ENCODE measurements at places on chromosomes 6 and 20. TPM values are rescaled to one million over a fixed set of nuclear protein-coding genes. Genes with fewer than 3 reads are reported as not detected.
A peak's percentile ranks its signal among the peaks of the same experiment; 100 is the strongest.

The RBM24 gene
- not detected for total RNA-seq

DNA sequence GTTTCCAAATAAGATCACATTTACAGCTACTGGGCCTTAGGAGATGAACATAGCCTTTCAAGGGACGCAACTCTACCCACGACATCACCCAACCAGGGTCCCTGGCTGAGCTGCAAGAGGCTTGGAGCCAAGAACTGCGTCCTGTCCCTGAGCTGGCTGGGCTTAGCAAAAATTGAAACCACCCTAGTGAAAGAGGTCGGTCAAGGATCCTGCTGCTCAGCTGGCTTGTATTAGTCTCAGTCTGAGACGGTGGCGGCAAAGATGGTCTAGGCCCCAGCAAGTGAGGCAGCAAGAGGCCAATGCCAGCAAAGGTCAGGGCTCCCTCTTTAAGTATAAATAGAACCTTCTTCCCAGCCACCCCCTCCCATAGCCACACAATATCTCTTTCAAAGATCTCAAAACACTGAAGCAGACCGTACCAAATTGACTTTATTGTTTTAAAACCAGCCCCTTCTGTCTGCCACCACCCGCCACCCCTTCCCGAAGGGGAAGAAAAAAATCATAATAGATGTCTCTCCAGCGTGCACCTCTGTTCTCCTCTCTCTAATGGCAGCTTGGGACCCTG, 140.5 kb downstream of the EYA2 start:
- DNase-seq, result no peak

GRCh38 chr20:30910937-30911725, 346.3 kb upstream of the DEFB115 start:
- no peak for DNase-seq

The RIPOR3 gene
- total RNA-seq, result not detected

GRCh38 chr6:32115623-32116022, 6.5 kb upstream of the TNXB start:
- no peak for DNase-seq

The ACTL10 gene
- 2.6 TPM for total RNA-seq

The CDK19 gene
- 19.0 TPM for total RNA-seq

GRCh38 chr6:32668226-32668747, 1.8 kb upstream of the HLA-DQB1 start:
- DNase-seq, result peak; percentile 39

DNA sequence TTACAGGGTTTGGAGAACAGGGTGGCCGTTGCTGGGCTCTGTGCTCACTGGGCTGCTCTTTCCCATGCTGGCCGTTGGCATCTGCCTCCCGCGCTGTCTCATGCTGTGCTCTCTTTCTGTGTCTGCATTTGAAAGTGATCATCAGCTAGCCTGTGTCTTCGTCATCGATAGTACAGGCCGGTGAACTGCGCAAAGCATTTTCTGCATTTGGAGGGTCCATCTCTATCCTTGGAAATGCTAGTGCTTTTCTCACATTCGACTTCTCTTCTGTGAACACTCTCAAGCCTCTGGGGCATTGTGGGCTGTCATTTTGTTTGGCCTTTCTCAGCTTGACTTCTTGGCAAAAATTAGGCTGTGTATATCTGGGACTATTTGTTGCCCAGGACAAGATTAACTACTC, 6.8 kb upstream of the SNHG17 start:
- DNase-seq, result no peak

The MMP24 gene
- not detected for total RNA-seq

GRCh38 chr6:100463630-100464161, 1.0 kb downstream of the SIM1 start:
- no peak for DNase-seq

- DNase-seq, result no peak
Observed at GRCh38 chr6:34295721-34296120, 46.9 kb upstream of the SMIM29 start.

The DPPA5 gene
- total RNA-seq, result not detected

- no peak for DNase-seq
Observed at GRCh38 chr6:154414021-154414813, 57.6 kb upstream of the IPCEF1 start.

DNA sequence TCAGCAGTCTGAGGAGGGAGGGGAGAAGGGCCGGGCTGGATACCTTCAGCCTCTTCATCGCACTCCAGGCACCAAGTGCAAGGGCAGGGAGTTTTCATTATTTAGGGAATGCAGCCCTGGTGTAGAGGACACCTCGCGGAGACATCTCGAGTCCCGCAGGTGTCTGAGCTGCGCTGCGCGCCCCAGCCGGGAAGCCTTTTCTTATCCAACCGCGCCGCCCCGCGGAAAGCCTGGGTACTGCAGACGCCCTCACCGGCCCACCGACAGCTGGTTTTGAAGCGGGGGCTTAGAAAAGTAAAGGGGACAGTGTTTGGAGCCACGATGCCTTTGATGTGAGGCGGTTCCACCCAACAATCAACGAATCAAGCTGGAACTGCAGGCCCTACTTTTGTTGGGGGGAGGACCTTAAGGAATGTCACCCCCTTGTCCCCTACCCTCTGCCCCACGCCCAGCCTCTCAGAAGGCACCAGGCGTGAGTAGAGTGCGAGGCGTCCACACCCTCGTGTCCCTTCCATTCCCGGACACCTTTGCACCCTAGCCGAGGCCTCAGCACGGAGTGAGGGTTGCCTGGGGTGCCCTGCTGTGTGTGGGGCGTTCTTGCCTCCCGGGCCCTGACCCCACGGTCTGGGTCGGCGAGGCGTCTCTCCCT, 8.6 kb downstream of the NKX2-2 start:
- DNase-seq, result peak; percentile 67

- no peak for DNase-seq
Observed at GRCh38 chr6:42007286-42008137, 42.8 kb upstream of the TAF8 start.

GRCh38 chr20:46507760-46508407, 5.5 kb downstream of the ZNF334 start:
- no peak for DNase-seq

DNA sequence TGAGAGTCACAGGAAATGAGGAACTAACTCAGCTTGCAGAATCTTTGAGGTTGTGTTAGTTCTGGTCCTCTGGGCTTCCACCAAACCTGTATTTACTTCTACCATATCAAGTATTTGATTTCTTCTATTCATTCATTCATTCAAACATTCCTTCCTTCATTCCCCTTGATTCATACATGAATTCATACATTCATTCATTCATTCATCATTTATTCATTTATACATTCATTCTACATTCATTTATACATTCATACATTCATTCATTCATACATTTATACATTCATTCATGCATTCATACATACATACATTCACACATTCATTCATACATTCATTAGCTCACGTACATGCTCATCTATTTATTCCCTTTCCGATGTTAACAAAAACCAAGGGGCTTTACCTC, 120.3 kb downstream of the BMP7 start:
- no peak for DNase-seq

- DNase-seq, result no peak
Observed at GRCh38 chr6:16511723-16512489, 249.4 kb downstream of the ATXN1 start.

The TRIM10 gene
- 0.09 TPM for total RNA-seq

- peak; percentile 70 for DNase-seq
Observed at GRCh38 chr6:37517411-37517812, 17.7 kb upstream of the CCDC167 start.

GRCh38 chr6:42704251-42704936, 18.0 kb downstream of the PRPH2 start:
- DNase-seq, result no peak
